Coronary artery (tissue), 2 donors: ENCODE measurements at places on chromosomes 11 and 22.

GRCh38 chr11:102260241-102260640 is 57.0 kb upstream of the BIRC3 start:
- no peak for DNase-seq

- peak; percentile 78 for DNase-seq
These were observed 13.4 kb downstream of the NEAT1 start for GRCh38 chr11:65435981-65436411.

DNA sequence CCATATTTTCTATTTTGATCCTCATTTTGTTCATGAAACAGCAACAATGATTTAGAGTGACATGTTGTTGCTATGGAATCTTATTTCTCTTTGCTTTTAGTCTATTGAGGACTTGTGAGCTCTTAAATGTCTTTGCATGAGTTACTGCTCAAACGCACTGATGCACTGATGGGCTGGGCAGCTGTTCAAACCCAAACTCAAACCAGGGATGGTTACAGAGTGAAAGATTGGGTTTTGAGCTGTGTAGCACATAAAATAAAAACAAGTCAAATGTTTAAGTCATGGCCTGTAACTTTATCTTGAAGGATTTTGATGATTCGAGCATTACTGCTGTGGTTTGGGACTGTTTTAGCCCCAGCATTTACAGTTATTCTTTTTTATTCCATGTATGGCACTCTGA is 20.1 kb upstream of the NCAM1 start:
- no peak for DNase-seq

- DNase-seq: no peak
These were observed 71.0 kb upstream of the KIRREL3 start for GRCh38 chr11:127071606-127072005.

DNA sequence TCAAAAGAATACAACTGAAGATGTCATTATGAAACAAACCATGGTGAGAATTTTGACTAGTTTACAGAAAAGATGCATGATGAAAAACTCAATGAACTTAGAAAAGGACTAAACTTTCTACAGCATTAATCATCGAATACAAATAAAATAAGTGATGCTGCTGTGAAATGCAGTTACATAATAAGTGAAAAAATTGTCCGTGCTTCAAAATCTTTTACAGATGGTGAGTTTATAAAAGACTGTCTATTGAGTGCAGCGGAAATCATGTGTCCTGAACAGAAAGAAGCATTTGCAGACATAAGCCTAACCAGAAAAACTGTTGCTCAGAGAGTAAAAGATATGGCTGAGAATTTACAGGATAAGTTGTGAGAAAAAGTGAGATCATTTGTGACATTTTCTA is 33.8 kb downstream of the NEAT1 start:
- no peak for DNase-seq
